ENCODE measurements at places on chromosomes 6 and 20.

- no peak for DNase-seq
These were observed 25.5 kb upstream of the MAPK13 start for GRCh38 chr6:36104836-36105235.

GRCh38 chr6:108737594-108738546, 110.4 kb upstream of the ARMC2 start:
- DNase-seq, result no peak

GRCh38 chr6:125888989-125889656, 67.4 kb upstream of the HINT3 start:
- DNase-seq, result peak; percentile 17

DNA sequence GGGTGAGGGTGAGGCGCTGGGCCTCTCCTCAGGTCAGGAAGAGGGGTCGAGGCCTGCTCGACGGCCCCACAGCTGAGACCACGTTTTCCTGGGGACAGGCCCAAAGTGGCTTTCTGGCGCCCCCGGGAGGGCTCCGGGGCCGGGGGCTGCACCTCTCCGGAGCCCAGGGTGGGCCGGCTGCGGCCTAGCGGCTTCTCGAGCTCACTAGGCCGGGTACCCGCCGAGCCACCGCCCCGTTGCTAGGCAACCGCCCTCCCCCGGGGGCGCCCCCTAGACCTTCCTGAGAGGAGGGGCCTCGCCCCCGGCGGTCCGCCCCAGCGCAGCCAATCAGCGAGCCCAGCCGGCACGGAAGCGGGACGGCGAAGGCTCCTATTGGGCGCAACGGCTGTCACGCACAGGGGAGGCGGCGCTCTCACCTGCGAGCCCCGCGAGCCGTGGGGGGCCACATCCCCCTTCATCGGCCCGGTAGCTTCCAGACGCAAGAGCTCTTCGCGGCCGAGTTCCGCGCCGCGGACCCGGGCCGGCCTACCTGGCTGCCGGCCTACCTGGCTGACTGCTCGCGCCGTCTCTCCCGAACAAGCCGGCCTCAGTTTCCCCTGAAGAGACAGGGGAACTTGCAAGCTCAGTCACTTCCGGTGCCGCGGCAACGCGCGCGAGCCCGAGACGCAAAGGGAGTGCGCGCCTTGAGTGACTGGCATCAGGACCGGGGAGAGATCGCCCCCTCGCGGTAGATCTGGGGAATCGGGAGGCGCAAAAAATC, 831 bp upstream of the BCL2L1 start:
- DNase-seq, result peak; percentile 99

DNA sequence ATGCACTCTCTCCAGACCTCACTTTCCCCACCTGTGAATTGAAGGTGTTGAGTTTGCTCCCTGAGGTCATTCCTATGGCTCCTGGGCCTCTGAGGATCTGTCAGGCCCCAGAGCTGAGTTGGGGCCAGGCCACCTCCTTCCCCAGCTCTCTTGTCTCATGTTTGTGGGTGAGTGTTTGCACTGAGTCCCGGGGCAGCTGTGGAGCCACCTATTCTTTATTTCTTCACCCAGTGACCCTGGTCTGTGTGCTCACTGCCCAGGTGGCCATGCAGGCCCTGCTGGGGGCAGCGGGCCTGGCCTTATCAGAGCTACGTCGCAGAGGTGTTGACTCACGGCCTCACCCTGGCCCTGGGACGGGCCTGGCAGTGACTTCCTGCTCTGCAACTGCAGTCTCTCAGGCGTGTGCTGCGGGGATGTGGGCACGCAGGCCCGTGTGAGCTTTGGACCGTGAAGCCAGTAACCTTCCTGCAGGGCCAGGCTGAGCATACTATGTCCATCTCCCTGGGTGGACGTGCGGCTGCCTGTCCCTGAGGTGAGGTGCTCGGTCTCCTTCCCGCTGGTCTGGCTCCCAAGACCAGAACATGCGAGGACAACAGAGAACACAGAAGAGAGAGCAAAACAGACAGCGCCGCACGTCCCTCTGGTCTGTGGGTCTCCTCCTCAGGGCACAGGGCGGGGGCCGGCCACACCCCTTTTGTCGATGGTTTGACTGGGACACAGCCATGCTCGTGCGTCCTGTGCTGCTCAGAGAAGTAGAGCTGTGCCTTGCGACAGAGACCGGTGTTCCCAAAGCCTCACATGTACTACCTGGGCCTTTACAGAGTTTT, 12.1 kb downstream of the TMEM181 start:
- DNase-seq, result no peak

GRCh38 chr6:119749335-119749734, 399.8 kb upstream of the MAN1A1 start:
- DNase-seq, result no peak

GRCh38 chr6:139569566-139569965, 195.1 kb upstream of the CITED2 start:
- no peak for DNase-seq

- DNase-seq, result no peak
These were observed 27.2 kb upstream of the SYNJ2 start for GRCh38 chr6:157954150-157955117.

- no peak for DNase-seq
These were observed 37.2 kb downstream of the SNAP25 start for GRCh38 chr20:10255846-10256245.

- peak; percentile 18 for DNase-seq
These were observed 61.6 kb upstream of the SNX9 start for GRCh38 chr6:157761331-157761921.

GRCh38 chr6:169808608-169808967, 57.2 kb downstream of the ERMARD start:
- DNase-seq, result no peak

DNA sequence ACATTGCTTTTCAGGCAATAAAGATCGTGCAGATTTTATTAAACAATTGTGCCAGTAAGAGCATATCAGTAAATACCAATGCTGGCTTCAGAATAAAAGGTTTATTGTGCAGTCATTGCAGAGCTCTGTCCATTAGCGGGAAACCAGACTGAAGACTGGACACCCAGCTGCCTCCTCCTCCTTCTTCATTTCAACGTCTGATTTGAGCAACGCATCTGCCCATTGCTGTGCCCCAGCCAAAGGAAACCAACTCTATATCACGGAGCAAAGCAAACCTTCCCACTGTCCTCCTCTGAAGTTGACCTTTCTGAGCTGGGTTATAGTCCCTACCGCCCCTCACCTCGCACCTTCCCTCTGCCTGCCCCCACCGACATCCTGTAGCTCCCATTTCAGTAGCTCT, 80.8 kb downstream of the SLC22A23 start:
- no peak for DNase-seq

DNA sequence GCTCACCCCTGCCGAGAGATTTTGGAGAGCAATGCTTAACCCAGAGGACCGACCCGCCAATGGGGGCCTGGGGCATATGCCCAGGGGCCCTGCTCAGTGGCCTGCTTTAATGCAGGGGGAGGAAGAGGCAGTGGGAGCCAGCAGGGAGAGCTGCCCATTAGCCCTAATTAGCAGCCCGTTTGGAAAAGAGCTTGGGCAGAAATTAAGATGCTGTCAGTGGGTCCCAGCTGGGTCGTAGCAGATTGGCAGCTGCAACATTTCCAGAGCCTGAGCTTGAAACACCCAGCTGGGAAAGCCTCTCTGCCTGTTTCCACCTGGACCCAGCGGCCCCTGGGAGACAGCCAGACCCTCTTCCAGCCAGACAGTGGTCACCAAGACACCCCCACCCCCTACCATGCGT, 39.5 kb downstream of the CD40 start:
- no peak for DNase-seq

- DNase-seq, result peak; percentile 37
These were observed 9.3 kb upstream of the ATG5 start for GRCh38 chr6:106334646-106335448.

- DNase-seq, result no peak
These were observed 26.8 kb upstream of the ASF1A start for GRCh38 chr6:118867181-118867580.

DNA sequence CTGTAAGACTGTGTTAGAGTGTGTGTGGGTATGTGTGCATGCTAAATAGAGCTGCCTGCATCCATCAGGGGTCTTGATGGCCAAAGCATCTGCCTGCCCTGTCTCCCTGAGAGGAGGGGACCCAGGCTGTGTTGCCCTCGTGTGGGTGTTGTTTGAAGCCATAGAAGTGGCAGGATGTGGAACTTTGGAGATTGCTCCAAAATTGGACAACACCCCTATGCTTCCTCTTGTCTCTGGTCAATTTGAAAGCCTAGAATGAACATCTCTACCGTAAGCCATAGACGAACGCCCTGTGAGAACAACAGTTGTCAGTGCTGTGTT, 82.6 kb downstream of the ASXL1 start:
- no peak for DNase-seq

Data from CD8-positive, alpha-beta memory T cell (primary cell).